Stimulated activated CD4-positive, alpha-beta T cell treated with anti-CD3 and anti-CD28 coated beads, TNF-alpha, amount 100 ng/mL, for 4 hours (primary cell): ENCODE measurements at places on chromosomes 3 and 15.

GRCh38 chr3:36923981-36924743, 20.7 kb downstream of the TRANK1 start:
- DNase-seq = no peak

DNA sequence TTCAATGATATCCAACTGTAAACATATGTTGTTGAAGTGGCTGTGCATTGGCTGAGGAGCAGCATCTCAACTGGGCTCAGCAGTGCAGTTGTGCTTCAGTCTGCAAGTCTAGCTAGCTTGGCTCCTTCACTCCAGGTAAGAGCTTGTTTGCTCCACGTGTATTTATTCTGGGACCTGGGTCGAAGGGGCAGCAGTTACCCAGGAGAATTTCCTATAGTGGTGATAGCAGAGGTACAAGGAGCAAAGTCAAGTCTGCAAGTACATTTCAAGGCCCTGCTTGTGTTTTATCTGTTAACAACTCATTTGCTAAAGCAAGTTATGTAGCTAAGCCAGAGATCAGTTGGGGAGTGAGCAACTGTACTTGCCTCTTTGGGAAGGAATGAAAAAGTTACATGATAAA, 286.2 kb upstream of the UMPS start:
- no peak for DNase-seq

GRCh38 chr3:52086976-52087663, 30.7 kb upstream of the DUSP7 start:
- no peak for DNase-seq

DNA sequence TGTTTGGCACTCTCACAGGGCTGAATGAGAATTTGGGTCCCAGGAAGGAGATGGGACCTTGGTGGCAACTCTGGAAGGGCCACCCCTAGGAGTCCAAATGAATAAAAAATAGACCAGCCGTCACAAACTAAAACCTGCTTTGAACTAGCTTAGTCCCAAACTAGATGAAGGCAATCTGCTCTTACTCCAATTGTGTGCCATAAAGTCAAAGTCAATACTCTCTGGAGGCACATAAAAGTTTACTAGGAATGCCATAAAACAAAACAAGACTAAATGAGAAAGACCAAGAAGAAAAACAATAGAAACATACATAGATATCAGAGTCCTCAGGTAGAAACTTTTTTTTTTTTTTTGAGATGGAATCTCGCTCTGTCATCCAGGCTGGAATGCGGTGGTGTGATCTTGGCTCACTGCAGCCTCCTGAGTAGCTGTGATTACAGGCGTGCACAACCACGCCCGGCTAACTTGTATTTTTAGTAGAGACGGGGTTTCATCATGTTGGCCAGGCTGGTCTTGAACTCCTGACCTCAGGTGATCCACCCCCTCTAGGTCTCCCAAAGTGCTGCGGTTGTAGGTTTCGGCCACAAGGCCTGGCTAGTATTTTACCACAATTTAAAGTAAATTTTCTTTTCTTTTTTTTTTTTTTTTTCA, 8.1 kb downstream of the GOLGA6L2 start:
- DNase-seq = no peak

- peak; percentile 79 for DNase-seq
These were observed at the start of gene ZNF592 for GRCh38 chr15:84748274-84749110. ZNF592 (plus strand) TSS chr15:84748592; CDS start chr15:84782676, 34,084 bp downstream.

GRCh38 chr15:77004189-77004588, 9.3 kb downstream of the PSTPIP1 start:
- no peak for DNase-seq

GRCh38 chr15:78167227-78167888, 18.2 kb downstream of the IDH3A start:
- no peak for DNase-seq

GRCh38 chr3:190617185-190617584, 103.3 kb downstream of the IL1RAP start:
- DNase-seq = no peak

DNA sequence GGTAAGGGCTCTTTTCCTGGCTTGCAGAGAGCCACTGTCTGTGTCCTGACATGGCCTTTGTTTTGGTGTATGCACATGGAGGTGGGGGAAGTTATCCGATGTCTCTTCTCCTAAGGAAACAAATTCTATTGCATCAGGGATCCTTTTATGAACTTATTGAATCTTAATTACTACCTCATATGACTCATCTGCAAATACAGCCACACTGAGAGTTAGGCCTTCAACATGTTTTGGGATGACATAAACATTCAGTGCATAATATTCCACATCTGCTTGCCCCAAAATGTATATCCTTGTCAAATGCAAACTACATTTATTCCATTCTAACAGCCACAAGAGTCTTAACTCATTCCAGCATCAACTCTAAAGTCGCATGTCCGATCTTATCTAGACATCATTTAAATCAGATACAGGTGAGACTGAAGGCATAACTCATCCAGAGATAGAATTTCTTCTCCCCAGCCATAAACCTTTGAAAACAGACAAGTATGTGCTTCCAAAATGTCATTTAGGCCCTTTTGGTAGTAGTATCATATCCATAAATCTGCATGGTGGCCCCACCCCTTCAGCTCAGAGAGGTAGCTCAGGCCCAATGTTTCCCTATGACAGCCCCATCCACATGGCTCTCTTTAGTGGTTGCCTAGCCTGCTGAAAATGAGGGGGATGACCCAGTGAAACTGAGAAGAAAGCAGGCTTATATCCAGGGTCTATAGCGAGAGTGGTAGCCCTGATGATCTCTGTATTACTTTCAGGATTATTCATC, 289.5 kb upstream of the ALCAM start:
- DNase-seq = no peak

- no peak for DNase-seq
These were observed 499 bp downstream of the RABL3 start for GRCh38 chr3:120741837-120742197.

DNA sequence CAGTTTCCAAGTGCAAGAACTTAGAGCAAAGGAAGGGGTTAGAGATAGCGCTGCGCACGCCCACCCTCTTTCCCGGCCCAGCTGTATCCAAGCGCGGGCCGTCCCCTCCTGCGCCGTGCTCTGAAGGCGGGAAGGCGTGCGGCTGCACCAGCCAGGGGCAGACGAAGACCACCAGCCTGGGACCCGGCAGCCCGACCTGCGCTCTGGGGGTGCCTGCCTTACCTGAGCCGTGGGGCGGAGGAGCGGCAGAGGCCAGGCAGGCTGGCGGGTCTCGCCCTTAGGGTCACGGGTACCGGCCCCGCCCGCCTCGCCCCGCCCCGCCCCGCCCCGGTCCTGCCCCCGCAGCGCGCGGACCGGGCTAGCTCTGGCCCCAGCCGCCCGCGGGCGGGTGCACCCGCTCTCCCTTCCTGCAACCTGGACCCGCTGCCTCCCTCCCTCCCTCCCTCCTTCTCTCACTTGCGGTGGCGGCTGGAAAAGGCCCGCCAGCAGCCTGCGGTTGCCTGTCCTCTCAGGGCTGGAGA, at the start of gene WDR72:
Gene WDR72, minus strand, starts transcription at position 253 of the 521 bp plus-strand sequence. CDS start 26,514 bp downstream, outside the sequence.
- DNase-seq = no peak

DNA sequence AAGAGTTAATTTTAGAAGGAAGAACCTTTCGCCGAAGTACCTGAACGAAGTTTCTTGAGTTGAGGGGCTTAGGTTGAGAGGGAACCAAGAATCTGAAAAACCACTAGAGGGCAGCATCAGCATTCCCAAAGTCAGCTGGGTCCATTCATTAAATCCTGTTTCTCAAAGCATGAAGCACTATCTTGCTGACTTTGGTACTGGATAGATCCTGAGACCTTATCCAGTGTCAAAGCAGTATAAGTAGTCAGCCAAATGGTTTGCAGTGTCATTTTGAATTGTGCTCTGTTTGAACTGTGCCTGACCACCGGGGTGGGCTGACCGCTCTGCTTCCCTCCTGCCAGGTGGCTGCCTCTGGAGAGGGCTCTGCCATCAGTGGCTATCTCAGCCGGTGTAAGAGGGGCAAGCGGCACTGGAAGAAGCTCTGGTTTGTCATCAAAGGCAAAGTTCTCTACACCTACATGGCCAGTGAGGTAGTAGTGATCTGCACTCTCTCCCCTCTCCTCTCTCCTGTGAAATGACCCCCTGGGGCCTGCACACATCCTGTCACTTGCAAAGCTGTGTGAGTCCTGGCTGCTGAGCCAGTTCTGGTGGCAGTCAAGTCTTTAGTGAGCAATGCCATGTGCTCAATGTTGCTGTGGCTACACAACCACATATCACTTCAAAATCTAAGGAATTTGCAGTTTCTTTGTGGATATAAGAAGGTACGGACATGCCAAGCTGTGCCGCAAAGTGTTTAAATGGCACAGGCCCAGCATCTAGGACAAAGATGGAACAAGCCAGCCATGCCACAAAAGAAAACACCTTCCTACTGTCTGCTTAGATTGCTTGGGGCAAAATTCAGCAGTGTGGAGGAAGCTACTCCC, 21.4 kb upstream of the NR2C2 start:
- DNase-seq = no peak

DNA sequence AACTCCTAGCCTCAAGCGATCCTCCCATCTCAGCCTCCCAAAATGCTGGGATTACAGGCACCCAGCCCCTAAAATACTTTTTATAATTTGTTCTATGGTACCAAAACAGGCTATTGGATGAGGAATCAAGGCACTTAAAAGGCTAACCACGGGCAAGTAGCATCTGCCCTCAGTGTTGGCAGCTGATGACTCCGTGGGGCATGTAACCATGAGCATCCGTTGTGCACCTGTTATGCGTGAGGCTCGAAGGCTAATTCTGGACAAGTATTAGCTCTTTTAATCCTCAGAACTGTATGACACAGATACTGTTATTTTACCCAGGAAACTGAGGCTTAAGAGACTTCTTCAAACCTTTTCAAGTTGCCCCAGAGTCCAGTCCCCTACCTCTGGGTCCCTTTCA, 10.2 kb downstream of the WDR73 start:
- DNase-seq = no peak

GRCh38 chr15:22973286-22973685, 6.9 kb downstream of the CYFIP1 start:
- DNase-seq = no peak

DNA sequence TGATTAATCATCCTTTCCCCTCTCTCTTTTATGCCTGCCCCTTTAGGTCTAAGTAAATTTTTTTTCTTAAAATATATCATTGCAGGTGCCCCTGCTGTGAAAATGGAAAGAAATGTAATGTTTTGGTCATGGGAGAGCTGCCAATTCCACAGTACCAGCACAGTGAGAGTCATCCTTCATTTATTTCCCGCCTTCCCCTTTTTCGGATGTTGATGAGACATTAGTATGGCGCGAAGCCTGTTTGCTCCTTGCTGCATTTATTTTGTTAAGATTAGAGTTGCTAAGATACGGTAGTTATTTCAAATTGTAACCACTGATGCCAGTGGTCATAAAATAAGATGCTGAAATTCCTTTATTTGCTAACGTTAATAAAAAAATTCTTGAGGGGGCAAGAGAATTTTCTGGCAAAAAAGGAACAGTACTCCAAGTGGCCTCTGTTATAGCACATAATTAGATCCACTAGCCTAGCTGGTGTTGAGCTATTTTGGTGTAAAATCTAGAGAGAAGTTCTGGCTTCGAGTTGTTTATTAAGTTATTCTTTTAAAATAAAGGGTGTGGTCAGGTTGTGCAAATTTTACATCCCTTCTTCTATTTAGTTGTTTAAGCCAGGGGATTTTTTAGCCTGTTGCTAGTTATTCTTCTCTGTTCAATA, 62.8 kb downstream of the MDFIC2 start:
- no peak for DNase-seq

DNA sequence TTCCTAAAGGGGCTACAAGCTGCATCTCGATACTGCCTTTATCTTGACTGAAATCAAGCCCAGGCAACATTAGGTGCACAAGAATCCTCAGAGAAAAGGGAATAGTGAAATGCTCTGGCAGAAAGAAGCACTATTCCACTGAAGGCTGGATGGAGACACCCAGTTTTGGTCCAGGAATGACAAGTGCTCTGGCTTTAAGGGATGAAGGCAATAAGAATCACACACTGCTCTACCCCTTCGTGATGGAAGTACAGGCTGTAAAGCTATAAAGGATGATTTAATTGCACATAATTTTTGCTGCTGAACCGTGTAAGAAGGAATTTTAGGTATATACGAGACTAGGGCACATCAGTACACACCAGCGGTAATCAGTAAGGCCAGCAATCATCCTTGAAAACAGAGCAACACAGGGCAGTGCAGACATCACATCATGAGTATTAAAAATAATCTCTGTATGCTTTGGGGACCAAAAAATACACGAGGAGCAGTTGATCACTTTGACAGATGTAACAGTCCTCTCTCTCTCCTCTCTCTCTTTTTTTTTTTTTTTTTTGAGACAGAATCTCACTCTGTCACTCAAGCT, 414.6 kb upstream of the TBL1XR1 start:
- DNase-seq = no peak

- DNase-seq = no peak
These were observed 56.9 kb downstream of the LRCH3 start for GRCh38 chr3:197847866-197848401.

DNA sequence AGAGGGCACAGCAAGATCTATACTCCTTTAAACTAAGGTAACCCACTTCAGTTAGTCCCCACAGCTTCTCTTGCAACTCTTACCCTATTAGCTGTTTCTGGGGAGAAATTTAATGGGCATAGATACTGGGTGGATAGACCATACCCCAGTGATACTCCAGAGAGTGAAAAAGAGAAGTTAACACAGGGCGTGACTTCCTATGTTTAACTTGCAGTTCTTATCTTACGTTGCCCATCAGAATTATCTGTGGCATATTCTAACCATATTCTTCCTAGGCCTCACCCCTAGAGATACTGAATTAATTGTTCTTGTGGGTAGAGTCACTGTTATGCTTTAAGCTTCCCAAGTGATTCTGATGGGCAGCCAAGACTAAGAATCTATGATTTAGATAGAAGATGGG, 485.4 kb upstream of the TPRG1 start:
- DNase-seq = no peak

DNA sequence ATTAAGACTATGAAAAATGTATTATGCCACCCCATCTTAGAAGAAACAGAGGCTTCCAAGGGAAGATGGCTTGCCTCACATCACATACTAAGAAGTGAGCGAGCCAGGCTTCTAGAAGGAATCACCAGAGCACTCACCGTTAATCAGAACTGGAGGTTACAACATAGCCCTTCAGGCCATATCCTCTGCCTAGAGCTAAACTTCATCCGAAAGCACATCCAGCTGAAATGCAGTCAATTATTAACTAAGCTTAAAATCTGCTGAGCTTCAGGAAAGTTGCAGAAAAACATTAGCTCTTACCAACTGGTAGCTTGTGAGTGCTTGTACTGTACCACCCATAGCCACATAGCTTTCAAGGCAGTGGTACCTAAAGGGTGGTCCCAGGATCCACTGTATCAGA, 483.2 kb downstream of the TBL1XR1 start:
- DNase-seq = no peak

- DNase-seq = no peak
These were observed 266.4 kb downstream of the GABRG3 start for GRCh38 chr15:27237319-27237939.

GRCh38 chr3:109278546-109278945, 37.8 kb downstream of the DPPA2 start:
- DNase-seq = no peak
